ENCODE measurements at places on chromosomes 2 and 18. TPM values are rescaled to one million over a fixed set of nuclear protein-coding genes. Genes with fewer than 3 reads are reported as not detected.

KRTCAP3 gene
- 0.82 TPM for polyA plus RNA-seq

AOX1 gene
- 105 TPM for polyA plus RNA-seq

RAPH1 gene
- 13.6 TPM for polyA plus RNA-seq

ELOA2 gene
- polyA plus RNA-seq, result not detected

HJURP gene
- 1.5 TPM for polyA plus RNA-seq

DCDC2C gene
- 0.42 TPM for polyA plus RNA-seq

C18orf32 gene
- polyA plus RNA-seq, result 81.3 TPM

SLC11A1 gene
- polyA plus RNA-seq, result 0.83 TPM

GRP gene
- not detected for polyA plus RNA-seq

UNC80 gene
- polyA plus RNA-seq, result 0.17 TPM

KLHL29 gene
- polyA plus RNA-seq, result 3.2 TPM

CBLN2 gene
- 0.43 TPM for polyA plus RNA-seq

IL1R2 gene
- polyA plus RNA-seq, result 1.1 TPM

ANKRD36C gene
- 4.5 TPM for polyA plus RNA-seq

Data from ovary (tissue), 10 donors.